Retina (tissue), 1 donor: ENCODE measurements at places on chromosomes 1 and 21.

DNA sequence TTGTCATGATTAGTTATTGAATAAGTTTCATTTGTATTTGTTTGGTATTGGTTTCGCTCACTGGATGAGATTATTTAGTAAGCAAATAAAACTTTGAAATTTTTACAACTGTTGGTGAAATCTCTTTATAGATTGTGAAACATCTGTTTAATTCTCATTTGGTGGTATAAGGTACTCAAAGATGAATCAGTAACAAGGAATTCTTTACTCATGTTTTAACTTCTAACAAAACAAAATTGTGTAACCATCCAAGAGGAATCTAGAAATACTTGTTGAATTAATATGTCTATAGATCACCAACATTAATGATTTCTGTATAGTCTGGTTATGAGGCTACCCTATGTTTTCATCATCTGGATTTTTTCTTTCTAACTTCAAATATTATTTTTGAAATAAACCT, 62.8 kb upstream of the USP25 start:
- no peak for DNase-seq

- no peak for DNase-seq
Observed at GRCh38 chr1:26848941-26849774, 13.8 kb upstream of the SFN start.

- peak; percentile 66 for DNase-seq
Observed at GRCh38 chr1:15304708-15305467, 57.9 kb downstream of the FHAD1 start.

- no peak for DNase-seq
Observed at GRCh38 chr1:30413111-30413440, 310.3 kb downstream of the MATN1 start.

DNA sequence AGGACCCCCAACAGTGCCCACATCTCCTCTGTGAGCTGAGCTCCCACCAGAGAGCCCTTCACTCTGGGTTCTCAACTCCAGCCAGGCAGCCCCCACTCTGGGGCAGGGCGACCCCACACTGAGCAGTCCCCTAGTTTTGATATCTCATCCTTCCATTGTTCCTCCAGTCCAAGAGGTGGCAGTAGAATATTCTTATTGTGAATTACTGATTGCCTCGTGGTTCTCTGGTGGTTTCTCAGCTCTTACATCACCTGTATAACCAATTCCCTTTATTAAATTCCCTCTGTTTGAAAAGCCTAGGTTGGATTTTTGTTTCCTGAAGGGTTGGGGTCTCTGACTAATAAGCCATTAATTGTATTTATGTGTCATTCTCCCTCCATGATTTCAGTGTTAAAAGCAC, 407.5 kb downstream of the SETD4 start:
- no peak for DNase-seq

GRCh38 chr1:169090900-169091311, 15.6 kb upstream of the ATP1B1 start:
- no peak for DNase-seq
